ENCODE measurements at places on chromosomes 1 and 21.

- ATAC-seq = no peak
These were observed 25.3 kb upstream of the TRAPPC10 start for GRCh38 chr21:43986544-43987451.

- ATAC-seq = no peak
These were observed 23.1 kb upstream of the PHTF1 start for GRCh38 chr1:113782406-113782805.

GRCh38 chr1:23591460-23592208 is 32.3 kb upstream of the ID3 start:
- peak; percentile 85 for ATAC-seq

GRCh38 chr1:71689635-71690034 is 592.7 kb downstream of the NEGR1 start:
- no peak for ATAC-seq

DNA sequence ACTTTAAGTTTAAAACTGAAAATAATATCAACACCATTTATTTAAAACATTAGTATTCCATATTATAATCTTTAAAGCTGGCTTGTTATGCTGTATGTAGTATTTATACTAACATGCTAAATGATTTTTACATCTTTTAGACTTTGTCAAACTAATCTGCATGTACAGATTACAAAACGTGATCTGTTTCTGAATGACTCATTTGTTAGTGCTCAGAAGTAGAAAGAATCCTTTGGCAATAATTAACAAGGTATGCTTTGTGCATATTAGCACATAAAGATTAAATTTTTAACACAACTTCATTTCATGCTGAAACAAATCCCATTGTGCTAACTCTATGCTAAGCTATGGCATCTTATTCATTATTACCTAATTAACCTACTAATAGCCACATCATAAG is 242.4 kb downstream of the BARHL2 start:
- ATAC-seq = no peak

DNA sequence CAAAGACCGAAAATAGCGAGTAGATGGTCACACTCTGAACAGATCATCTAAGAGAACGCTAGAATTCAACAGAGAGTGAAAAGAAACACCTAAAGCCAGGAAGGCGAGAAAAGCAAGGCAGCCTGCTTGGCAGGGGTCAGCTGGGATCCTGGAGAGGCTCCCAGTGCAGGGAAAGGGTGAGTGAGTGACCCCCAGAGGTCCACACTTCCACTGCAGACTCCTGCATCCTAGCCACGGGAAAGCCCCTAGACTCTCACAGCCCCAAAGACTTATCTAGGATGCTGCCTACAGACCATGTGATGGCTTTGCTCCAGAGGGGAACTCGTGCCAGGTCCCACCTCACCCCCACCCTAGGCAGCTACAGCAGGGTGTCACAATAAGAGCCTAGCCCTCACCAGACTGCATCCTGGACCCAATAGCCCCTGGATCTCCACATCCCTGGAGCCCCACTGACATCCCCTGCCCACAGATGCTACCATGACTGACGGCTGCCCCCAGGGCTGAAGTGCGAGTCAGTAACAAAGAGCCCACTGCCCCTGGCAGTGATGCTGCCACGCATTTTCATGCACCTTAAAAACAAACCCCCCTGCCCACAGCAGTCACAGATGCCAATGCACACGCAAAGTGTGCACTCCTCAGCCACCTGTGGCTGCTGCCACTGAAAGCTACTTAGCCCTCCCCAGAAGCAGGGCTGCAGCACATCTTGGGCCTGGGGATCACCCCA is 62.2 kb downstream of the PSMG1 start:
- ATAC-seq = no peak
